Cardiac muscle cell (in vitro differentiated cells and primary cell): ENCODE measurements at places on chromosomes 2 and 18.
A peak's percentile ranks its signal among the peaks of the same experiment; 100 is the strongest.

DNA sequence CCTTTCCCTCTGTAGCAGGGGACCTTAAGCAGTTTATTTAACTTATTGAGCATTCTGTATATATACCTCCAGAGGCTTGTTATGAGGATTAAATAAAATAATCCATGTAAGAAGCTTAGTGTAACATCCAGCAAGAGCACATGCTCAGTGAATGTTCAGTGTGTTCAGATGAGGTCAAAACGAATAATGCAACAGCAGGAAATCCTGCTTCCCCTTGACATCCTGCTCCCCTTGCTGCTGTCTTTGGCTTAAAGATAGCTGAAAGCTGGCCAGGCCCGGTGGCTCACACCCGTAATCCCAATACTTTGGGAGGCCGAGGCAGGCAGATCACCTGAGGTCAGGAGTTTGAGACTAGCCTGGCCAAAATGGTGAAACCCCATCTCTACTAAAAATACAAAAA lies 68.7 kb downstream of the COL4A4 start:
- DNase-seq = peak; percentile 9

GRCh38 chr18:49460976-49461601 lies 644 bp upstream of the DYM start:
- DNase-seq = no peak

- peak; percentile 41 for DNase-seq
These were observed 510 bp downstream of the RNF149 start for GRCh38 chr2:101307950-101308431.

- DNase-seq = no peak
These were observed 230.5 kb downstream of the ETAA1 start for GRCh38 chr2:67627456-67628207.

- DNase-seq = no peak
These were observed 15.6 kb upstream of the ACTG2 start for GRCh38 chr2:73877071-73877802.

DNA sequence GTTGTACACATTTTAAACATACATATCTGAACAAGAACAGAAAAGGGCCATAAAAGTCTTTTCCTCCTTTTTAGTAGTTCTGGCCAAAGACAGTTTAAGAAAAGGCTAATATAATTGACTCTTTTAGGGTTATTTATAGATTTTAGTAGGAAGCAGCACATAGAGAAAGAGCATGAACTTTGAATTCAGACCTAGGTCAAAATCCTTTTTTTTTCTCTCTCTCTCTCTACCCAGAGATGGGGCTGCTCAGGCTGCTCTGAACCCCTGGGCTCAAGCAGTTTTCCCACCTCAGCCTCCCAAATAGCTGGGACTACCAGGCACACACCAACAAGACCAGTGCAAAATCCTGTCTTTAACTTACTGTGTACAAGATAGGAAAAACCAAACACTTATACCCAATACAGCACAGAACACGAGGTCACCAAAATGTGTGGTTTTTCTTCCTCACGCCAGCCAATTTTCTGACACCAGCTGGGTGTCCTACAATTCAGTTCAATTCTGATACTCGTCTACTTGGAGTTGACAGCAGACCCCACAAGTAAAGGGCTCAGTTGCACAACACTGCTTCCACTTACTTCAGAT lies 32.1 kb downstream of the ERLEC1 start:
- no peak for DNase-seq
